ENCODE measurements at places on chromosomes 16 and 17. TPM values are rescaled to one million over a fixed set of nuclear protein-coding genes. Genes with fewer than 3 reads are reported as not detected.

GRCh38 chr16:22054847-22055590, 37.3 kb upstream of the VWA3A start:
- no peak for DNase-seq

DNA sequence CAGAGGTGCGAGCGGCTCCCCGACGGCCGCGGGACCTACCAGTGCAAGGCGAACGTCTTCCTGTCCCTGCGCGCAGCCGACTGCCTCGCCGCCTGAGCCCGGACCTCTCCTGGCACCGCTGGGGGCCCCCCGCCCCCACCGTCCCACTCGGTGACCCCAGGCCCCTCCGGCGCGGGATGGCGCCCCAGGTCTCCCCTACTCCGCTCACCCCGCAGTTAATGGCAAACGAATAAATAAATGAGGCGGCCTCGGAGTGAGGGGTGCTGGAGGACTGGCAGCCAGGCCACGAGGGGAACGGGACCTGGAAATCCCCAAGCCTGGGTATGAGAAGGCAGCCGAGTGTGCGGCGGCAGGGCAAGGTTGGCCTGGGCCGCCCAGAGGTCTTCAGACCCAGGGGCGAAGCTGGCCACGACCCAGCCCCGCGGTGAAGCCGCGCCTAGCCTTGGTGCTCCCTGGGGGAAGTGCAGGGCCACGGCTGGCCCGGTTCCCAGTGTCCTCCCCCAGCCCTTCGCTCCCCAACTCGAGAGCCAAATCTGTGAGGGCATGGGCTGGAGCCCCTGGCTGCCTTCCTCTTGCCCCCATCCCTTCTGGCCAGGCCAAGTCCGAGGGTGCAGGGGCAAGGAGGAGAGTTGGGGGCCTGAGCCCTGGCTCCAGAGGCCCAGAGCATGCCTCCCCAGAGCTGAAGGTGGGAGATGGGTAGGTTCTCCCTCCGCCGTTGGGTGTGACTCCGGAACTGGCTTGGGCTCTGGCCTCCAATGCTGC, 796 bp downstream of the NPB start:
- no peak for DNase-seq

DNA sequence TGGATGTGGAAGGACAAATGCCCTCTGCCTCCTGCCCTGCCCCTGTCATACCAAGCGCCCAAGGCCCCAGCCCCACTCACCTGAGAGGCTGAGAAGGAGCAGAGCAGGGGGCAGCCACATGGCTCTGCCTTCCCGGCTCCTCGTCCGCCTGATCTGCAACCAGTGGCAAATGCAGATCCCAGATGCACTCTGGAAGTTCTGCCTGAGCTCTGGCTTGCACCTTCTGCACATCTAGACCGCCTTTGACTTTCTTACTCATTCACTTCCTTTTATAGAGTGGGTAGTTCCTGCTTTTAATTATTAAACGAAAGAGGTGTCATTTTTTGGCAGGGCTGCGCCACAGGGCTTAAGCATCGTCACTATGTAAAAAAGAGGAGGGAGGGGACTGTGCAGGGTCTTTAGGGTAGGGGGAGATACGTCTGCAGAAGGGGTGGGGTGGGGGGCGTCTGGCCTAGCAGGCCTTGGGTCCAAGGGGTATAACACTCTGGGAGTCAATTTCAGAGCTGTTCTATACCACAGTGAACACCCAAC, at the start of gene CD300LB:
CD300LB (minus strand) TSS at position 245 of the 531 bp plus-strand sequence; CDS start at position 120, 125 bp downstream.
- DNase-seq, result no peak

DNA sequence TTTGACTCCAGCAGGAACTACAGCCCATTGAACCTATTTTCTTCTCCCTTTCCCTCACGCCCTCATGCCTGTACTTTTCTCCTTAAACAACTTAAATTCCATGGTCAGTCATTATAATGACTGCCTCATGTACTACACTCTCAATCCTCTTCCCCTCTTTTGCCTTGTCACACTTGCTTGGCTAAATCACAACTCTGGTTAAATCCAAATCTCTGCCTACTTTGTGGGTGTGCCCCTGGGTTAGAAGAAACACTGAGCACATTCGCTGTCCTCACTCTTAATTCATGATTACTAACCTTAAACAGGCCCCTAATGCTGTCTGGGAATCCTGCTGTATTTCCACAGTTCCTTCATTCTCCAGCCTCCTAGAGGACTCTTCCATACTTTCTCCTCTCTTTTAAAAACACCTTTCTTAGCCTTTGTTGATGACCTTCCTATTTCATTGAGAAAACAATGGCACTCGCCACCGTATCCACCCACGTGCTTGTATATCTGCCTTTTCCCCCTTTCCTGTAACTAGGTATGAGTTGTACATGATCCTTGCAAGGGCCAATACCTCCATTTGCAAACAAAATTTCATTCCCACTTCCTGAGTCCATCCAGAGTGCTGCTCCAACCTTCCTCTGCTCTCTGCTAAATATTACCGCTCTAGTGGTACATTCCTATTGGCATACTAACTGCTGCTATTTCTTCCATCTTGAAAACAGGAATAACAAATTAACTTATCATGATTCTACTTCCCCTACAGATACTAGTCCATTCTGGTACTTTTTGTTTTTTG, 28.9 kb downstream of the ZNRF1 start:
- no peak for DNase-seq

DNA sequence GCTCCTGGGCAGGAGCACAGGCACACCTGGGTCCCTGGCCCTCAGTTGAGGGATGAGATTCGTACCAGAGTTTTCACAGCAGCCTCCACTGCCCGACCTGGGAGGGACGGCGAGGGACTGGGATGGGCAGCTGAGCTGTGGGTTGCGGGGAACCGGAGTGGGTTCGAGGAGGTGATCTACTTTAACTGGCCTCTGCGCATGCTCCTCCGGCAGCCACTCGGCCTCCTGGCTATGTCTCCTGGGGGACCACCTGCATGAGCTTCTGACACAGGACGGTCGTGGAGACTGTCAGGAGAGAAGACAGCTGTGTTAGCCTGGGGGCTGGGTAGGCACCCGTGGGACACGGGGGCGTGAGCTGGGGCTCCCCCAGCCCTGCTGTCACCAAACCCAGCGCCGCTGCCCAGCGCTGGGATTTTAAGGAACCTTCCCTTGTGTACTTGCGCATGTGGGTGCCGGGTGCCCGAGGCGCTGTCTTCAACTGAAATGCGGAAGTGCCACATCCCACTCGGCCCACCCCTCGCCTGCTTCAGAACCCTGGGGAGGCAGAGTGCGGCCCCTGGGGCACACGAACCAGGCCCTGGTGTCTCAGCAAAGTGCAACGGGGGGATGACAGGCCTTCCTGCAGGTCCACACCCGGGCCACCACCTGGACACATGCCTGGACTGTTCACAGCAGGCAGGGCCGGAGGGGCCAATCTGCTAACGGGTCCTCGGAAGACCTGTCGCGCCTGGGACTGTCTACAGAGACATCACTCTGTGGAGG, 36.4 kb downstream of the SLC7A5 start:
- no peak for DNase-seq

- DNase-seq, result peak; percentile 91
Measured at GRCh38 chr17:28204751-28205150, 114.2 kb upstream of the TMEM97 start.

- peak; percentile 82 for DNase-seq
Measured at GRCh38 chr16:30051518-30051917, 14.0 kb upstream of the ALDOA start.

DNA sequence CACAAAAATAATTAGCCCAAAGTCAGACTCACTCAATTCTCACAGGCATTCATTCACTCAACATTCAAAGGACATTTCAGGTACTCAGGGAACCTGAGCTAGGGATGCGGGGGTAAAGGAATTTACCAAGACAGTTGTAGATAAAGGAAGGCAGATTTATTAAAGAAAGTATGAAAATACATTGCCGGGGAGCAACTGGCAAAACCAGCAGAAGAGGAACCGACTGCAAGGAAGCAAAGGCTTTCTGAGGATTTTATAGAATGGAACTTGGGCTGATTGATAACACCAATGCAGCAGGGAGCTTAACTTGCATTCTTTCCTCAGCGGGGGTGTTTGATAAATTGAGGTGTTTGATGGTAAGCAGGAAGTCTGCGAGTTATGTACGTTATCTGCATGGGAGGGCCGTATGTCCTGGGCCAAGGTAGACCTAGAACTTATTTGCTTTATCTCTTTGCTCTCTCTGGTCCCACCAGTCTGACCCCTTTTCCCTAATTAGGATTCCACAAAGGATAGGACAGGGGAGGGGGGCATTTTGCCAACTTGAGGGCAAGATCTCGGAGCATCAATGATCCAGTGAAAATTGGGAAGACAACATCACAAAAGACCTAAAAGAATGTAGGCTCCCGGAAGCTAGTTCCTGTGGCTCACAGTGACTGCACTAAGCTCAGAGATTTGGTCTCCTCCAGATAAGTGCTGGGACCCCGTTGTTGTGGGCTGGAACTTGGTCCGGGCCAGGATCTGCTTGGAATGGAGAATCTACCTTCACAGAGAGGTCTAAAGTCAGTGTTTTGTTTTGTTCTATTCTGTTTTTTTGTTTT, 5.8 kb upstream of the MT3 start:
- no peak for DNase-seq

GRCh38 chr17:50818921-50819657, 16.3 kb upstream of the WFIKKN2 start:
- DNase-seq, result no peak

GRCh38 chr16:25038239-25038954, 23.2 kb upstream of the ARHGAP17 start:
- DNase-seq, result no peak

DNA sequence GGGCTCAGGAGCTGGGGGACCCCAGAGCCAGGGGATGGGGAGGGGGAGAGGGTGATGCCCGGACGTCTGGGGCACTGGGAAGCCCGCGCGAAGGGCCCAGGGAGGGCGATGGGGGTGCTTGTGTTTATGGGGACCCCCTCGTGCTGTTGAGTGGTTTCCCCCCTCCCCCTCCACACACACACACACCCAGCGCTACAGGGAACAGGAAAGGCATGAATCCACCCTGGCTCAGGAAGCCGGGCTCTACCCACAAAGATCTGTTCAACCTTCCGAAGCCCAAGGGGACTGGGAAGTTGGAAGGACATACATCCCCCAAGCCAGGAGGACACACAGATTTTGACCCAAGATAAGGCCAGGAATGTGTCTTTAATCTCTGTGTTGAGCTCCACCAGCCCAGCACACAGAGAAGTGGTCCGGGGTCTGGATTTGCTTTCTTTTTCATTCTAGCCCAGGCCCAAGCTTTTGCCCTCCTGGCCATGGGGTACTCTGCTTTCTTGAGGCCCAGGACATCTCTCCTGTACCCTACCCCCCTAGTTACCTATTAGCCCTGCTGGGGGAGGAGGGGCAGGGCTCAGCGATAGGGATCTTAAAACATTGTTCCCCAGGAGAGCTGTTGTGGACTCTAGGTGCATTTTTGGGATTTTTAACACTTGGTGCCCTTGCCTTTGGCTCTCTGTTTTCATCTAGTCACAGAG, 1.2 kb downstream of the UBALD2 start:
- DNase-seq, result peak; percentile 33

- DNase-seq, result no peak
Measured at GRCh38 chr17:74328487-74328886, 2.5 kb downstream of the KIF19 start.

- no peak for DNase-seq
Measured at GRCh38 chr16:276426-277077, 808 bp upstream of the RGS11 start.

DNA sequence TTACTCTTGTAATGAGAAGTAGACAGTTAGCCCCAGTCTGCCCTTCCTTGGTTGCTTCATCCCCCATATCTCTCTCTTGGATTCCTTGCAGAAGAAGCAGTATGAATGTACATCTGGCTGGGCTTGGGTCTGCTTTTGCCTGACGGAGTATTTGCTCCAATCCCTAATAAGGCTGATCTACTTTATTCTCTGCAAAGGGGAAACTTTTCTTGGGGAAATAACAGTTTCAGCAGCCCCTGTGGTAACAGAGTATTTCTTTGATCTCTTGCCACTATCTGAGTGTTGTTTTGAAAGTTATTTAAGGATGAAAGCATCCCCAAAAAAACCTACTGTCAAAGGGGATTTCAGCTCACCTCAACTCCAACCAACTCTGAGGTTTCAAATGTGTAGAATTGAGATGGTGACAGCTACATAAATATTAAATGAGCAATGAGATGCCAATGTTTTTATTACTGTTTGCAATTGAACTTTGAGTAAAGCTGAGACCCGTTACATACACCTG, 168.9 kb upstream of the NOG start:
- no peak for DNase-seq

DNA sequence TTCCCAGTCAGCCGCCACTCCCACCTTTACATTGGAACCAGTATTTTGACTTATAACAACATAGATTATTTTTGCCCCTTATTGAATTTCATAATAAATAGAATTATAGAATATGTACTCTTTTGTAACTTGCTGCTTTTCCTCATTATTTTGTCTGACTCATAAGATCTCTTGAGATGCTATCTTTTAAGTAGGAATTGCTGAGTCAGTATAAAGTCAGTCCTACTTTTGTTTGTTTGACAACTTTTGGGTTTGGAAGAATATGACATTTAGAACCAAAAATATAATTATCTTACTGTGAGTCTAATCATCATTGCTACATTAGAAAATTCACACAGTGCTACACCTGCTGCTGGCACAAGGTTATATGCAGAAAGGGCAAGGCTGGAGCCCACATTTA, 69.7 kb downstream of the STXBP4 start:
- no peak for DNase-seq

DNA sequence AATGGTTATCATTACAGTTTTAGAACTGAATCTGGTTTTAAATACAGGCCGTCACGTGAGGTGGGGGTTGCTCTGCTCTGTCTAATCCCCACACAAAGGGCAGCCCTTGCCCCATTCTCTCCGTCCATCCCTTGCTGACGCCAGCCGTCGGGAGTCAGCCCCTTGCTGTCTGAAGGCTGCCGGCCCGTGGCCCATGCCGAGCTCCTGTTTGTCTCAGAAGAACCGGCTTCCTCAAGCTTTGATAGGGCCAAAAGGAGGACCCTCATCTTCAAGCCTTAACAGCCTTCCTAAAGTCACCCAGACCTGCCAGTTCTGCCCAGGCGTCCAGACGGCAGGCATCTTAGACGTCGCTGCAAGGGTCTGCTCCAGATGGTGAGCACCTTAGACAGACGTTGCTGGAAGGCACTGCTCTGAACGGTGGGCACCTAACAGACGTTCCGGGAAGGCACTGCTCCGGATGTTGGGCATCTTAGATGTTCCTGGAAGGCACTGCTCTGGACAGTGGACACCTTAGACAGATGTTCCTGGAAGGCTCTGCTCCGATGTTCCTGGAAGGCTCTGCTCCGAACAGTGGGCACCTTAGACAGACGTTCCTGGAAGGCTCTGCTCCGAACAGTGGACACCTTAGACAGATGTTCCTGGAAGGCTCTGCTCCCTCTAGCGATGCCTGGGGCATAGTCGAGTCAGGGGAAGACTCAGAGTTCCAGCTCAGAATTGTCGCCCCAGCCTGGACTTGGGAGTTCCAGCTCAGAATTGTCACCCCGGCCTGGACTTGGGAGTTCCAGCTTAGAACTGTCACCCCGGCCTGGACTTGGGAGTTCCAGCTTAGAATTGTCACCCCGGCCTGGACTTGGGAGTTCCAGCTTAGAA, 35.1 kb upstream of the CHMP6 start:
- no peak for DNase-seq

CCL18 gene
- not detected for total RNA-seq

EXOC3L1 gene
- 0.50 TPM for total RNA-seq

CCL17 gene
- total RNA-seq, result 14.2 TPM

FOXC2 gene
- 1.3 TPM for total RNA-seq

TP53TG3E gene
- total RNA-seq, result not detected

All from A172 (cell line).